Thyroid gland (tissue), 4 donors: ENCODE measurements at places on chromosomes 12 and 14.

DNA sequence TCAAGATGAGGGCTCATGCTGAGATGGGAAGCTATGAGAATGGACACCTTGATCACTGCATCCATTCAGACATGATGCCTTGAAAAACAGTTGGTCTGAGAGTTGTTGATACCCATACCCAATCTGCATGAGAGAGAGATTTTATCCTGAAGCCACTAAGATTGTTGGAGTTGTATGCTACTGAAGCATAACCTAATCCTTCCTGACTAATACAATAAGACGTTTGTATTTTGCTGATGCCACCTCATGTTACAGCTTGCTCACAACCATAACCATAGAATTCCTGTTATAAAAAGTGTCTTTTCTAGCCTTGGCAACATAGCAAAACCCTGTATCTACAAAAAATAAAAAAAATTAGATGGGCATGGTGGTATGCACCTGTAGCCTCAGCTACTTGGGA lies 12.7 kb upstream of the SERPINA1 start:
- no peak for DNase-seq
- no peaks in the 10 kb centered on the region for H3K27me3 ChIP-seq
- H3K4me3 ChIP-seq, result no peak overlapping the region

GRCh38 chr12:100593490-100593889 lies 20.0 kb downstream of the GAS2L3 start:
- no peak for DNase-seq
- no peak overlapping the region for H3K4me3 ChIP-seq
- H3K27ac ChIP-seq, result no peak overlapping the region

GRCh38 chr12:84497819-84498218 lies 414.8 kb downstream of the SLC6A15 start:
- no peaks in the 10 kb centered on the region for H3K27me3 ChIP-seq
- no peaks in the 10 kb centered on the region for H3K36me3 ChIP-seq
- no peak overlapping the region for H3K4me3 ChIP-seq
- H3K4me1 ChIP-seq, result no peaks in the 10 kb centered on the region

DNA sequence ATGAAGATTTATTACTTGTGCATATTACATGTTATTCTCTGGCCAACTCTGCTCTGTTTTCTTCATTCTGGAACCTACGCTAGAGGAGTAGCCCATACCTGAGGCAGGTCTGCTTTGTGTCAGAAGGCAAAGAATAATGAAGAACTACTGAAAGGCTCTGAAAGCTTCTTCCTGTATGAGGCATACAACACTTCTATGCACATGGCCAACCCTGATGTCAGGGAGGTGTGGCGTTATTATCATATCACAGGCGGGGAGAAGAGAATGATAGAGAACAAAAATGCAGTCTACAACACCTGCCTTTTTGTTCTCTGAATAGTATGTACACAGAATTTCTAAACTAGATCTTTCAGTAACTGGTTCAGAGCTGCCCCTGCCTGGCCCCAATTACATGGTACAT lies 32.5 kb upstream of the CRY1 start:
- no peaks in the 10 kb centered on the region for H3K36me3 ChIP-seq
- H3K27me3 ChIP-seq, result no peaks in the 10 kb centered on the region
- no peak overlapping the region for H3K27ac ChIP-seq
- H3K4me3 ChIP-seq, result no peak overlapping the region
- H3K4me1 ChIP-seq, result peaks cover 3% of the 10 kb centered on the region

GRCh38 chr14:70257526-70257925 lies 68.8 kb upstream of the SLC8A3 start:
- no peak for DNase-seq
- H3K4me1 ChIP-seq, result no peaks in the 10 kb centered on the region
- H3K4me3 ChIP-seq, result no peak overlapping the region
- H3K27ac ChIP-seq, result no peak overlapping the region
- H3K36me3 ChIP-seq, result no peaks in the 10 kb centered on the region
